ENCODE measurements at places on chromosomes 5 and 9. TPM values are rescaled to one million over a fixed set of nuclear protein-coding genes. Genes with fewer than 3 reads are reported as not detected.

DNA sequence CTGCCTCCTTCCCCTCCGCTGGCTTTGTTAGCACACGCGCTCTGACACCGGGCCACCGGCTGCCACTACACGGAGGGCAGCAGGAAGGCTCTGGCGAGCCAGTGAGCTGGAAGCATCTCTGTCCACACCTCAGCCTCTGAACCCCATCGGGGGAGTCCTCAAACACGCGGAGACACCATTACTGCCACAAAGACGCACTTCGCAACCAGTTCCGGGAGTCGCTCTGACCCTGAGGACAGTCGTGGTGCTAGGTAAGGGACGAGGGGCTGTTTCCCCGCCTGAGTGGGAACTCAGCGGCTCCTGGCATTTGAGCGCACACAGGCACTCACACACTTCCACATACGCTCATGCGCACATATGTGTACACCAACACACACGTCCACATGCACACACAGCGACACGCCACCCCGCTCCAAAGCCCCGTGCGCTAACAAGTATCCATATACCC, 160.0 kb downstream of the C9orf152 start:
- H3K27ac ChIP-seq = no peak overlapping the region
- DNase-seq = peak; percentile 56
- H3K36me3 ChIP-seq = 0 out of 2 replicates have a peak, but pooled peaks cover 4% of the 10 kb centered on the region
- no peaks in the 10 kb centered on the region for H3K27me3 ChIP-seq

GRCh38 chr5:4206127-4206526, 610.5 kb downstream of the IRX1 start:
- peaks cover 10% of the 10 kb centered on the region for H3K4me1 ChIP-seq
- DNase-seq = no peak
- no peaks in the 10 kb centered on the region for H3K27me3 ChIP-seq
- H3K27ac ChIP-seq = no peak overlapping the region
- no peaks in the 10 kb centered on the region for H3K36me3 ChIP-seq

The IGFBPL1 gene
- total RNA-seq = 37.9 TPM

DNA sequence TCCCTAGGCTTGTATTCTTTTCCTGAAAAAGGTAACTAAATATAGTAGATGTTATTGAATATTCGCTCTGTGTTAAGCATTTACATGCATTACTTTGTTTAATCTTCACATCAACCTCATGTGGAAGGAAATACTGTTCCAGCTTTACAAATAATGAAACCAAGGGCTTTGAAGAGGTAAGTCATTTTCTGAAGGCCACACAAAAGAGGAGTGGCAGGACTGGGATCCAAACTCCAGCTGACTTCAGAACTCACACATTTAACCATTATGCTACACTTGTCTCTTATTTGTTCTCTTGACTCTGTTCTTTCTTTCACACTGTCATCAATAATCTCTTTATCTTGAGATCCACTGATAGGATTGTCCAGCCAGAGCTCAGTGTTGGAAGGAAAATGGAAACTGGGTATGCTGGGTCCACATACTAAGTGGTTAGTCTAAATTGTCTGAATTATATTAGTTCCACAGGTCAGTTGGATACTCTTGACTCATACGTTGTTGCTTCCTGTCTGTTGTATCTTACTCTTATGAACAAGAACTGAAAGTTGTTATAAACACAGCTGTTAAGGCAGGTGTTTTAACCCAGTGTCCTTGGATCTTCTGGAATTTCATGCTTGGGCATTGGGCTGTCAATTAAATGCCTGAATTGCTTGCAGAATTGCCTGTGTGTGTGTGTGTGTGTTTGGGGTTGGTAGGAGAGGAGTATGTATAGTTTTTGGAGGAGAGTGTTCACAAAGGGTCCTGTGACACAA, 65.6 kb downstream of the TLE4 start:
- DNase-seq = no peak
- H3K4me3 ChIP-seq = no peak overlapping the region
- no peaks in the 10 kb centered on the region for H3K27me3 ChIP-seq
- peaks cover 4% of the 10 kb centered on the region for H3K36me3 ChIP-seq

DNA sequence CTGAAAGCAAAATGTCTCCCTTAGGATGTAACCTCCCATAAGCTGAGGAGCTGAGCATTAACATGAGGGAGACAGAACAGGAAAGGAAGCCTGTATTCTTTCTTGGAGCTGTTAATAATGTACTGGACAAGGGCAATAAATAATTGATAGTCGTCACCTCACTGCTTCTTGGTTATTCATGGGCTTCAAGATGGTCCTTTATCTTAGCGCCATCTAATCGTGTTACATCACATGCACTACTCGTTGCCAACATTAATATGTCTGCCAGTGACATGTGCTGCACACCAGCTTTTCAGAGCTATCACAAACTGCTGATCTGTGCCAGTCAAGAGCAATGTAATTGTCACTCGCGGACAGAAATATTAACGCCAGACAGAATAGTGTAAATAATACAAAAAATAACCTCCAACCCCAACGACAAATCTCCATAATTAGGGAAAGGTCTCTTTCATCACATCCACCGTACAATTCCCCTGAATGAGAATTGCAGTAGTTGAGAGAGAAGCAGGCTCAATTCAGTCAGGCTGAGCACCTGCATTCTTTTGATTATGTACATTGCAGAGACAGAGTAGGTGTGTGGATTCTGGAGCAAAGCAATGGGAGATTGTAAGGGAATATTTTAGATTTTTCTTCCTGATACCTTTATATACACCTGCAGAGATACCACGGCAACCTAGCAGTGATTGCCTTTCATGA, 267.1 kb downstream of the SPATA31D1 start:
- no peaks in the 10 kb centered on the region for H3K27me3 ChIP-seq
- no peak overlapping the region for H3K27ac ChIP-seq
- no peak for DNase-seq
- no peaks in the 10 kb centered on the region for H3K36me3 ChIP-seq
- H3K4me1 ChIP-seq = no peaks in the 10 kb centered on the region

The IFNB1 gene
- not detected for total RNA-seq

DNA sequence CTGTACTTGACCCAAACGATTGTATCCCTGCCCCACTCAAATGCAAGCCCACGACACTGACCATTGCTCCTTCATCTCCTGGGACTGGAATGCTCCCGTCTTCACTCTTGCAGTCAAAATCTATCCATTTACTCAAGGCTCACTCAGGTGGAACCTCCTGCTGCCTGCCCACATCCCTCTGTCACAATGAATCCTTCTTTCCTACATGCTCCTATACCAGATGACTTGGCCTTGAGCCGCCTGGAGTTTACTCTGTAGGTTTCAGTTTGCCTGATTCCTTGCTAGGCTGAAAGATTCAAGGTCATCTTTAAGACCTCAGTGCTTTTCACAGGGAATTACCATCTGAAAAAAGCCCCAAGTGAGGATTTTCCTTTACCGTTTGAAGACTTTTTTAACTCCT, 264.1 kb downstream of the GLIS3 start:
- H3K4me3 ChIP-seq = no peak overlapping the region
- H3K36me3 ChIP-seq = no peaks in the 10 kb centered on the region
- peak; percentile 26 for DNase-seq
- no peak overlapping the region for H3K27ac ChIP-seq

GRCh38 chr5:155905364-155905763, 421.6 kb upstream of the SGCD start:
- no peaks in the 10 kb centered on the region for H3K36me3 ChIP-seq
- H3K27ac ChIP-seq = no peak overlapping the region
- no peak overlapping the region for H3K4me3 ChIP-seq
- H3K27me3 ChIP-seq = no peaks in the 10 kb centered on the region

DNA sequence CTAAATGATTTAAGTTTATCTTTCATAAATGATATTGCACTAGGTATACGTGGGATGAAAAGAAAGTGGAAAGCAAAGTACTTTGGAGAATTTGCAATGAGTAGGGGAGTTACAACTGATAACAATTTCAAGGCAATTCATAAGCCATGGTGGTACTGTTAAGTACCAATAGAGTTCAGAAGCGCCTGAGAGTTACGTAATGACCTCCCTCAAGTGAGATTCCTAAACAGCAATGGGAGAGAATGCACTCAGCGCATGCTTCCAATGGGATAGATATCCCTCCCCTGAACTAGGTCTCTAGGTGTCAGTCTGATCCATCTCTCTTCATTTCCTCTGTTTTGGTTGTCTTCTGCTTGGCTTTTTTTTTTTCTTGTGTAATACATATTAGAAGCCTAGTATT, 249.3 kb downstream of the NNT start:
- DNase-seq = no peak
- H3K36me3 ChIP-seq = no peaks in the 10 kb centered on the region
- H3K4me3 ChIP-seq = no peak overlapping the region
- H3K4me1 ChIP-seq = no peaks in the 10 kb centered on the region
- no peak overlapping the region for H3K27ac ChIP-seq

The PCDHA1 gene
- 0.61 TPM for total RNA-seq

The GABRA6 gene
- not detected for total RNA-seq

The FBP2 gene
- not detected for total RNA-seq

The SPINK7 gene
- total RNA-seq = not detected

- H3K4me1 ChIP-seq = no peaks in the 10 kb centered on the region
- no peak overlapping the region for H3K4me3 ChIP-seq
- no peaks in the 10 kb centered on the region for H3K36me3 ChIP-seq
- no peak for DNase-seq
- H3K27ac ChIP-seq = no peak overlapping the region
Observed at GRCh38 chr9:98897745-98898144, 46.0 kb upstream of the COL15A1 start.

The TMC1 gene
- 2.5 TPM for total RNA-seq

GRCh38 chr5:160747987-160748386, 104.0 kb downstream of the ATP10B start:
- H3K27ac ChIP-seq = no peak overlapping the region
- H3K4me1 ChIP-seq = no peaks in the 10 kb centered on the region
- H3K27me3 ChIP-seq = no peaks in the 10 kb centered on the region
- no peaks in the 10 kb centered on the region for H3K36me3 ChIP-seq

GRCh38 chr9:99400184-99400731, 178.2 kb downstream of the SEC61B start:
- no peaks in the 10 kb centered on the region for H3K4me1 ChIP-seq
- H3K27ac ChIP-seq = no peak overlapping the region
- H3K36me3 ChIP-seq = no peaks in the 10 kb centered on the region
- DNase-seq = peak; percentile 37
- no peaks in the 10 kb centered on the region for H3K27me3 ChIP-seq

GRCh38 chr5:65760504-65761275, 38.7 kb downstream of the NLN start:
- no peak overlapping the region for H3K4me3 ChIP-seq
- no peak for DNase-seq
- H3K36me3 ChIP-seq = peaks cover 27% of the 10 kb centered on the region
- no peaks in the 10 kb centered on the region for H3K27me3 ChIP-seq

- H3K27me3 ChIP-seq = no peaks in the 10 kb centered on the region
- no peaks in the 10 kb centered on the region for H3K4me1 ChIP-seq
- no peak for DNase-seq
- H3K27ac ChIP-seq = no peak overlapping the region
- no peak overlapping the region for H3K4me3 ChIP-seq
Observed at GRCh38 chr9:136910197-136910900, 24.0 kb downstream of the TRAF2 start.

The ESM1 gene
- total RNA-seq = not detected

DNA sequence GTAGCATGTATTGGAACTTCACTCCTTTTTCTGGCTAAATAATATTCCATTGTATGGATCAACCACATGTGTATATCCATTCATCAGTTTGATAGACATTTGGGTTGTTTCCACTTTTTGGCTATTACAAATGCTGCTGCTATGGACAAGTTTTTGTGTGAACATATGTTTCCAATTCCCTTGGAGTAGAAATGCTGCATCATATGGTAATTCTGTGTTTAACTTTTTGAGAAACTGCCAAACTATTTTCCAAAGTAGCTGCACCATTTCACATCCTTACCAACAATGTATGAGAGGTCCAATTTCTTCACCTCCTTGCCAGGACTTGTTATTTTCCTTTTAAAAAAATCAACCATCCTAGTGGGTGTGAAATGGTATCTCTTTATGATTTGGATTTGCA, 8.4 kb downstream of the FRRS1L start:
- H3K4me1 ChIP-seq = no peaks in the 10 kb centered on the region
- no peaks in the 10 kb centered on the region for H3K27me3 ChIP-seq
- no peak overlapping the region for H3K27ac ChIP-seq
- peaks cover 4% of the 10 kb centered on the region for H3K36me3 ChIP-seq
- H3K4me3 ChIP-seq = no peak overlapping the region

- DNase-seq = no peak
- no peaks in the 10 kb centered on the region for H3K27me3 ChIP-seq
- no peak overlapping the region for H3K4me3 ChIP-seq
- H3K4me1 ChIP-seq = peaks cover 7% of the 10 kb centered on the region
- no peak overlapping the region for H3K27ac ChIP-seq
Observed at GRCh38 chr5:80234116-80234948, 21.5 kb downstream of the SERINC5 start.

The FBLL1 gene
- total RNA-seq = 4.8 TPM

DNA sequence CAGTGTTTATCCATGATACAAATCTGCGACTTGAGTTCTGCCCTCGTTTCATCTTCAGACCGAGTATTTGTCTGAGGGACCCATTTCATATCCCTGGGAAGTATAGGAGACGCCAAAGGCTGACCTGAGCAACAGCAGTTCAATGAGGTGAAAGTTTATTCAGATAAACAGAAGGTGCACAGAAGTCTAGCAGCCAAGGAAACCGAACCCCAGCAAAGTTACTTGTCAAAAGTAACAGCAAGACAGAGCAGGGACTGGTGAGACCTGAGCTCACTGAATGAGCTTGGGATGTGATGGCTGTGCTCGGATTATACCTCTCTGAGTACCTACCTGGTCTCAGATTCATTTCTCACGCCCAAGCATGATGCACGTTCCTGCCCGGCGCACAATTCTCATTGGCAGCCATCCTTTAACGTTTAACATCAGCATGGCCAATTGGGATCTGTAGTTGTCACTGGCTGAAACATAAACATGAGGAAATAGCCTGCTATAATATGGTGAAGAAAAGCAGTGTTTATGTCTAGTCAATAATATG, 599 bp downstream of the LYRM7 start:
- no peaks in the 10 kb centered on the region for H3K27me3 ChIP-seq
- H3K4me1 ChIP-seq = no peaks in the 10 kb centered on the region
- peak overlapping the region; percentile 8 for H3K27ac ChIP-seq
- DNase-seq = no peak
- no peaks in the 10 kb centered on the region for H3K36me3 ChIP-seq
- H3K4me3 ChIP-seq = peak overlapping the region; percentile 96

DNA sequence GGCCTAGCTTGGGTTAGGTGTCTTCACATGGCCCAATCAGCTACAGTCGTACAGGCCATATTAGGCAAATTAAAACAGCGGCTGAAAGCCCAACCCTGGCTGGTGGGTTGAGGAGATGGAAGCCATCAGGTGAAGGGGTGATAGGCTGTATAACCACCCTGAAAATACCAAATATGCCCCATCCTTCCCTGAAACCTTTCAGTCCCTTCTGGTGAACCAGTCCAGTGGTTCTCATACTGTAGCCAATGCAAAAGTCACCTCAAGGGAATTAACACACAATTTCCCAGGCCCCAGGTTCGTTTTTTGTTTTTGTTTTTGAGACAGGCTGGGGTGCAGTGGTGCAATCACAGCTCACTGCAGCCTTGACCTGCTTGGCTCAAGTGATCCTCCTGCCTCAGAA, 19.8 kb upstream of the KCNV2 start:
- DNase-seq = no peak
- no peak overlapping the region for H3K27ac ChIP-seq
- peaks cover 4% of the 10 kb centered on the region for H3K4me1 ChIP-seq
- no peaks in the 10 kb centered on the region for H3K27me3 ChIP-seq

- no peak overlapping the region for H3K4me3 ChIP-seq
- H3K27me3 ChIP-seq = no peaks in the 10 kb centered on the region
- H3K27ac ChIP-seq = no peak overlapping the region
Observed at GRCh38 chr9:581673-582497, 259.6 kb upstream of the DMRT1 start.

The MLLT3 gene
- total RNA-seq = 3.7 TPM

GRCh38 chr5:153551537-153552079, 61.1 kb downstream of the GRIA1 start:
- no peaks in the 10 kb centered on the region for H3K36me3 ChIP-seq
- peaks cover 7% of the 10 kb centered on the region for H3K4me1 ChIP-seq
- DNase-seq = peak; percentile 31

All from H9 (cell line).